ENCODE measurements at places on chromosomes 13 and 19.

DNA sequence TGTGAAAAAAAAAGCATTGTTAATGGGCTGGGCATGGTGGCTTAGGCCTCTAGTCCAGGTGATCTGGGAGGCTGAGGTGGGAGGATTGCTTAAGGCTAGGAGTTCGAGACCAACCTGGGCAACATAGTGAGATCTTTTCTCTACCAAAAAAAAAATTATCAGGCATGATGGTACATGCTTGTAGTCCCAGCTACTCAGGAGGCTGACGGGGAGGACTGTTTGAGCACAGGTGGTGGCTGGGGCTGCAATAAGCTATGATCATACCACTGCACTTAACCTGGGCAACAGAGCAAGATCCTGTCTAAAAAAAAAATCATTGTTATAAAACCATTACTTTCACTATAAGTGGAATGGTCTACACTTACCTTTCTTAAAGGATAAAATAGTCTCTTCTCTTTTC is 30.4 kb downstream of the GPC6 start:
- no peak for DNase-seq

- DNase-seq, result no peak
Measured at GRCh38 chr19:19602136-19602712, 16.3 kb downstream of the PBX4 start.

- no peak for DNase-seq
Measured at GRCh38 chr13:19053561-19053960, 128.1 kb downstream of the TUBA3C start.

DNA sequence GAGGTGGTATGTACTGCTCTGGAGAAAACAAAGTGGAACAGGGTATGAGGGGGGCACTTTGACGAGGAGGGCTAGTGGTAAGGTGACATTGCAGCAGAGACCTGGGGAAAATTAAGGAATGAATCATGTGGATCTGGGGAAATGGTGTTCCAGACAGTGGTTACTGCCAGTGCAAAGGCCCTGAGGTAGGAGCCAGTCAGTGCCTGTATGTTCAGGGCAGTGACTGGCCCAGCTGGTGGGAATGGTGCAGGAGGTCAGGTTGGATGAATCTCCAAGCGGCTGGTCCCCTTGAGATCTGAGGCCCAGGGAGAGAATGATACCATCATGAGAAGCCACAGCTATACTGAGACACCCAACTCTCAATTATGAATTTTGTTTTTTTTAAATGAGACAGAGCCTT is 4.9 kb downstream of the VAV1 start:
- no peak for DNase-seq

GRCh38 chr13:25165663-25166062 is 6.4 kb downstream of the AMER2 start:
- no peak for DNase-seq

DNA sequence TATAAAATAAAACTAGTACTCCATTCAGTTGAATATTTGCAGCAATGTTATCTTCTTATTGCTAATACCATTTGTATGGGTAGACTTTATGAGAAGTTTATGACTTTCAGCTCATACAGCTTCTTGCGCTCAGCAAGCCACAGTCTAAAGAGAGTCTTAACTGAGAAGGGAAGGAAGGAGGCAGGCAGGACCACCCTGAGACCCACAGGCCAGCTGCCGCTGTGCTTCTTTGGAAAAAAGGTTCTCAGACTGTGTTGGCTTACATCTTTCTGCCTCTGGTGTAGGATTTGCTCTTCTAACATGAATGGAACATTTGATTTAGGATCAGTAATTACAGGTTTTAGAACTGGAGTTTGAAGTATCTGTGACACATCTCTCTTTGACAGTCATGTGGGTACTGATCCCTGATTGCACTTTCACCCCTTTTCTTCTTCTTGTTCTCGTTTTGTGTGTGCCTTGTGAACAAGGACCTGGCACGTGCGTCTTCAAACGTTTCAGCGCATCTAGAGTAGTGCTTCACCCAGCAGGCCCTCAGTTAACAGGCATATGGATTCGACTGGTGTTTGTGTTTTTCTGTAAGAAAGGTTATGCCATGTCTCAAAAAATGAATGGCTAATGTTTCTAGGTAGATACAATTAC is 7.1 kb upstream of the GPR18 start:
- DNase-seq, result no peak

GRCh38 chr13:90498096-90498495 is 849.4 kb upstream of the MIR17HG start:
- no peak for DNase-seq

- DNase-seq, result no peak
Measured at GRCh38 chr13:51495316-51495715, 42.5 kb upstream of the INTS6 start.

DNA sequence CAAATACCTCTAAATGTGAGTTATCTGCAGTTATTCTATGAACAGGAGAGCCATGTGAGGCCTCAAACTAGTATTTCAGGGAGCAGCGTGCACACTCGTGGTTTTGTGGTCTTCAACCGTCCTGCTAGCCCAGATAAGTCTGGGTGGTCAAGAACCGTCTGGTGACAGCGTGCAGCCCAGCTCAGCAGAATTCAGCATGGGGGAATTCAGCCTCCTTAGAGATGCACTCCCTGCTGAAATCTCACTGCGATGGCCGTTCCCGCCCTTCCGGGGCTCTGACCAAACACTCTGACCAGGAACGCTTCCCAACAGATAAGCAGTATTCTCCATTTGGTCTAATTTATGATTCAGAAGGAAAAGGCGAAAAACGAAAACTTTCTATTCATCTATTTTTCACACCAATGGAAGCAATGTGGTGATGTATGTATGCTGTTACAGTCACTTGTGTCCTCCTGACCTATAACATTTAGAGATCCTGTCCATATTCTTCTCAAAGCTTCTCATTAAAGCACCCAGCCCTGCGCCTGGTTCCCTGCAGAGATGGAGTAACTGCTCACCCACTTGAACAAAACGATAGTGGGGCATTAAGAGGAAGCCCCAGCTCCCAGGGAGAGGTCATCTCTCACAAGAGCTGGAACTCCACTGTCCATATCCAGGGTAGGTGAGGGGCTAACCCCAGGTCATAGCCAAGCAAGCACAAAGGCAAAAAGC is 2.9 kb downstream of the ANKRD27 start:
- no peak for DNase-seq

- DNase-seq, result no peak
Measured at GRCh38 chr13:44283600-44283999, 90.0 kb upstream of the SERP2 start.

DNA sequence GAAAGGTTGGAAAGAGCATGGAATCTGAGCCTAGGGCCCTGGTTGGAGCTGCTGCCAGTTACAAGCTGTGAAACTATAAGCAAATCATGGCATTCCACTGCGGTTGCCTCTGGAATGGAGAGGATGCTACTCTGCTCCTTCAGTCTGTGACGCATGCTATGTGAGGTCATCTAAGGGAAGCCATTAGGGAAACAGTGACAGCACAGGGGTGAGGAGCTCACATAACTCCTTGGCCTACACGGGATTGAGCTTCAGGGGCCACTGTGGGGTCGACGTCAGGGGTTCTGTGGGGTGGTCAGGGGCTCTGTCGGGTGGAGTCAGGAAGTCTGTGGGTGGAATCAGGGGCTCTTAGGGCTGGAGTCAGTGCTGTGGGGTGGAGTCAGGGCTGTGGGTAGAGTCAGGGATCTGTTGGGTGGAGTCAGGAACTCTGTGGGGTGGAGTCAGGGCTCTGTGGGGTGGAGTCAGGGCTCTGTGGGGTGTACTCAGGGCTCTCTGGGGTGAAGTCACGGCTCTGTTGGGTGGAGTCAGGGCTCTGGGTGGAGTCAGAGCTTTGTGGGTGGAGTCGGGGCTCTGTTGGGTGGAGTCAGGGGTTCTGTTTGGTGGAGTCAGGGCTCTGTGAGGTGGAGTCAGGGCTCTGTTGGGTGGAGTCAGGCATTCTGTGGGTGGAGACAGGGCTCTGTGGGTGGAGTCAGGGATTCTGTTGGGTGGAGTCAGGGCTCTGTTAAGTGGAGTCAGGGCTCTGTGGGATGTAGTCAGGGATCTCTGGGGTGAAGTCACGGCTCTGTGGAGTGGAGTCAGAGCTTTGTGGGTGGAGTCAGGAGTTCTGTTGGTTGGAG is 35.8 kb upstream of the MEDAG start:
- peak; percentile 82 for DNase-seq

GRCh38 chr19:28949535-28949934 is 263.4 kb downstream of the UQCRFS1 start:
- no peak for DNase-seq

All from COLO829 (cell line).